ENCODE measurements at places on chromosomes 7 and 10.

- DNase-seq, result no peak
These were observed 4.0 kb upstream of the GPAM start for GRCh38 chr10:112187527-112187926.

GRCh38 chr10:28127881-28128280 lies 129.0 kb upstream of the ODAD2 start:
- DNase-seq, result no peak

GRCh38 chr10:58300676-58301075 lies 31.7 kb downstream of the CISD1 start:
- no peak for DNase-seq

- no peak for DNase-seq
These were observed 1093.6 kb upstream of the AUTS2 start for GRCh38 chr7:68504716-68505115.

DNA sequence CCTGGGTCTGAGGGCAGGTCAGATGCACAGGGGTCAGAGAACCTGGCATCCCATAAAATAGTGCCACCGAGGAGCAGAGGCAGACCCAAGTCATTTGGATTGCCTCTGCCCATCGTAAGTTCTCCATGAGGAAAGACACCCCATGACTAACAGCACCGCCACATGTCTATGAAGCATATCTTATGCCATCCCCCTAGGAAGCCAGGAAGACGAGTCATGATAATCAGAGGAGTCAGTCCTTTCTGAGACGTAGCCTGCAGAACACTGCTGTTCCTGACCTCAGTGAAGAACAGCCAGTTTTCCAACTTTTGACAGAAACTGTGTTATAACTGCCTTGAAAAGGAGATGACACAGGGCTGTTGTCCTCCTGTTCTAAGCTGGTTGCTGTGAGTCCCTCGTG lies 51.2 kb downstream of the INSYN2A start:
- DNase-seq, result no peak

- DNase-seq, result no peak
These were observed 22.7 kb downstream of the ZMIZ2 start for GRCh38 chr7:44771358-44771757.

- DNase-seq, result no peak
These were observed 62.1 kb downstream of the TPST1 start for GRCh38 chr7:66267249-66267648.

GRCh38 chr10:89164920-89165319 lies 42.2 kb downstream of the CH25H start:
- DNase-seq, result no peak

GRCh38 chr7:36792421-36792820 lies 68.1 kb upstream of the AOAH start:
- DNase-seq, result no peak

DNA sequence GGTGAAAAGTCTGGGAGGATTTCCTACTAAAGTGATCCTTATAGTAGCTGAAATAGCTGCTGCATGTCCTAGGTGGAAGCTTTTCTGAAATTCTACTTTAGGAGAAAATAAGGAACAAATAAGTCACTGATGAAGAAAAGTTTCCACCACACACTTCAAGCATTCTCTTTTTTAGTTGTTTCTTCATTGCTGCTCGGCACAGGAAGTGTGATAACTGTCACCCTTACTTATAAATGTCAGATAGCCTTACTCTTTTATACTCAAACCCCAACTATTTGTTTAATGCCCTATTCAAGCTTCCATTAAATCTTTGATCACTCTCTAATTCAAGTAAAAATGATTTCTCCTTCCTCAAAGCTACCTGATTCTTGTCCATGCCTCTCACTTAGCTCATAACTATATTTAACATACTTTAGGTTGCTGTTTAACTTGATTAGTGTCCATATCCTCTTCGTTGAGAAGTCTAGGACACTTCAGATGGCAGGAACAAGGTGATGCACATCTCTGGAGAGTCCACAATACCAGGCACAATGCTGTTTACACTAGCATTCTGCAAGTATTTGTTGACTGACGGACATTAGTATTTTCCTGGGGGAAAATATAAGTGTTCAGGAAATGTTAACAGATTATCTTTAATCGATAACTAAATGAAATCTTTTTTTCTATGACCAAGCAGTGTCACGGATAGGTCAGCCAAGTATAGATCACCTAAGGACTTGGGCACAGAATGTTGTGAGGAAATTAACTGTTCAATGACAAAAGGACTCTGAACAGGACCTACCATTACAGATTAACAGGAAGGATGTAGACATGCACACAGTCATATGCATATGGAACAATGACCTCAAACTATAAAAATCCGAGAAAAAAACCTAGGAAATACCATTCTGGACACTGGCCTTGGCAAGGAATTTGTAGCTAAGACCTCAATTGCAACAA lies 67.4 kb downstream of the ZNF438 start:
- no peak for DNase-seq

DNA sequence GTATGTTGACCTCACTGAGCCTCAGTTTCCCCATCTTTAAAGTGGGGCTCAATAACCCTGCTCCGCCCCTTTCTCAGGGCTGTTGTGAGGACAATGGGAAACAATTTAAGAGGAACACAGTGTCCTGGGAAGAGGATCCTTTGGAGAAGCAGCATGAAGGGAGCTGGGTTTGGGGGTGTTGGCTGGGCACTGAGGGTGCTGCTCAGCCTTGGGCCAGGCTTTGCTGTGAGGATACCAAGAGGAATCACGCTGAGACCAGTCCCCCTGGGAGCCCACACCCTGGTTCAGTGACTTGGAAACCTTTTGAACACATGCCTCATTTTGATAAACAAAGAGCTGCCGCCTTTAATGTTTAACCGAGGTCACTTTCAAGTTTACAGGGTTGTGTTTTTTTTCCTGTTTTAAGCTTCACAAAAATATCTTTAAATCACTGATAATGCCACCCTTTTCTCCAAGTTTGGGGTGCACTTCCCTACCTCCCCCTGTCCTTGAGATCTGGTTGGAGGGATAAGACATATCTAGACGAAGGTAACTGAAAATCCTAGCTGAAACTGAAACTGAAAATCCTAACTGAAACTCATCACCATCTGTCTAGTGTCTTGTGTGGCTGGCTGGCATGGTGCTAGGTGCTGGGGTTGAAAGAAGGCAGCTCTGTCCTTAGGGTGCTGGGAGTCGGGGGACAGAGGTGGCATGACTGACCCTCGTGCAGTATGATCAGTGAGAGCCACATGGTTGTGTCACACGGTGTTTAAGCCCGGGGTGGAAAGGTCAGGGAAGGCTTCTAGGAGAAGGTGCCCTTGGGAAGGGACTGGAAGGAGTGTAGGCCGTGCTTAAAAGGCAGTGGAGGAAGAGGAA lies 27.7 kb downstream of the ZNF775 start:
- DNase-seq, result no peak

DNA sequence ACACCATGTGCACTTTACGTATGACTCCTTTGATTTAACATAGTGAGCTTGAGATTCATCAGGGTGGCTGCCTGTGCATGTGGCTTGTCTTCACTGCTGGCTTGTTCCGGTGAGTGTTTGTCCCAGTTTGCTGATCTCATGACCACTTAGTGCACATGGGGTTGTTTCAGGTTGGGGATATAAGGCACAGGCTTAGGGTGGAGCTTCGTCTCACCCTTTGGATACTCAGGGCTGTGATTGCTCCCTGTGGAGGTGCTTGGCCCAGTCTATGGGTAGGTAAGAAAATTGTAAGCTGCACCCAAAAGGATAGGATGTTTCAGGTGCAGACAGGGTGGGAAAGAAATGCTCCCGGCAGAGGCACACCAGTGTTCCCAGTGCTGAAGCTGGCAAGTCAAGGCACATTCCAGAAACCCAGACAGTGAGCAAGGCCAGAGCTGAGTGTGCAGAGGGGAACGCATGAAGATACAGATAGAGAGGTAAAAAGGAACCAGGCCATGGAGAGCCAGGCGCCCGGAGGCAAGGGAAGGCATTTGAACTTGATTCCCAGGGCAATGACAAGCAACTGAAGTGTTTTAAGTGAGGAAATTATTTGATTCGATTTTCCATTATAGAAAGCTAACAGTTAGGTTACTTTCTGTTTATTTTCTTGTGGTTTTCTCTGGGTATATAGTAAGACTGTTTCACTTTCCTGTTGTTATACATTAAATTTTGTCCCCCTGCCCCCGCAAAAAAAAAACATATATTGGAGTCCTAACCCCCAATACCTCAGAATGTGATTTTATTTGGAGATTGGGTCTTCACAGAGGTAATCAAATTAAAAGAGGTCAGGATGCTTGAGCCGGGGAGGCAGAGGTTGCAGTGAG lies 289.8 kb upstream of the KLF6 start:
- no peak for DNase-seq

- no peak for DNase-seq
These were observed 75.5 kb upstream of the CAPZA2 start for GRCh38 chr7:116786791-116787443.

- no peak for DNase-seq
These were observed 39.7 kb upstream of the HYAL4 start for GRCh38 chr7:123805287-123805686.

- DNase-seq, result no peak
These were observed 5.8 kb upstream of the PYROXD2 start for GRCh38 chr10:98420786-98421185.

GRCh38 chr7:150585199-150585598 lies 18.0 kb downstream of the GIMAP4 start:
- no peak for DNase-seq

- no peak for DNase-seq
These were observed 21.5 kb downstream of the BTAF1 start for GRCh38 chr10:91944880-91945630.

GRCh38 chr7:87370660-87371180 lies 25.3 kb downstream of the CROT start:
- no peak for DNase-seq

GRCh38 chr7:46990761-46991160 lies 591.1 kb downstream of the TNS3 start:
- DNase-seq, result no peak

DNA sequence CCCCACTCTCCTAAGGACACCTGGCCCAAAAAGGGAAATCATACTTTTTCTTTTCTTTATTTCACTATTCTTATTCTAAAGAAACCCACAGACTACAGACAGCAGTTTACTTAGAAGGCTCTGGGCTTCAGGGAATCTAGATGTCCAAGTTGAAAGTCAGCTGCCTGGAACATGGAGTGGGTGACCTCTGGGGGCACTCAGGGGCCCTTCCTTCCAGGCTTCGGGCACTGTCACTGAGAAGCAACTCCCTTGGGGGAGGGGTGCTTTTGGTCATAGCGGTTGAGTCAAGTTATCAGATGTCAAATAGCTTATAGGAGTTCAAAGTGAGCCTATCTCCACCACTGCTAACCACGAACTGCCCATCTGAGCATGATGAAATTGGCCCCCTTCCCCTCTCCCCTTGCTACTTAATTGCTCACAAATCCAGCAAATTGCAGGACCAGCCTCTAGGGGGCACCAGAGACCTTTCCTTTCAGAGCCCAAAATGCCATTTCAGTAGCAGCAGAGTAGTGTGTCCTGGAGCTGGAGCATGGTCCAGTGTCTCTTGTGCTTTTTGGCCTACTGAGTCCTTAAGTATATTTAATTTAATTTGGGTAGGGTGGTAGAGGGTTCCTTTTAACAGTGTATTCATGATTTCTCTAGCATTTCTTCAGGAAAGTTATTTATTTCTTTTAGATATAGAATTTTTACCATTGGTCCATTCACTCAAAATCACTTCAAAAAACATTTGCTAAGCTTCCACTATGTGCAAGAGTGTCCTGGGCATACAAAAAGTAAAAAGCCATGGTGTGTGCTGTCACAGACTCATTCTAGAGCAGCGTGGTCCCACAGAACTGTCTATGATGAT lies 463.8 kb downstream of the KCNMA1 start:
- DNase-seq, result no peak

DNA sequence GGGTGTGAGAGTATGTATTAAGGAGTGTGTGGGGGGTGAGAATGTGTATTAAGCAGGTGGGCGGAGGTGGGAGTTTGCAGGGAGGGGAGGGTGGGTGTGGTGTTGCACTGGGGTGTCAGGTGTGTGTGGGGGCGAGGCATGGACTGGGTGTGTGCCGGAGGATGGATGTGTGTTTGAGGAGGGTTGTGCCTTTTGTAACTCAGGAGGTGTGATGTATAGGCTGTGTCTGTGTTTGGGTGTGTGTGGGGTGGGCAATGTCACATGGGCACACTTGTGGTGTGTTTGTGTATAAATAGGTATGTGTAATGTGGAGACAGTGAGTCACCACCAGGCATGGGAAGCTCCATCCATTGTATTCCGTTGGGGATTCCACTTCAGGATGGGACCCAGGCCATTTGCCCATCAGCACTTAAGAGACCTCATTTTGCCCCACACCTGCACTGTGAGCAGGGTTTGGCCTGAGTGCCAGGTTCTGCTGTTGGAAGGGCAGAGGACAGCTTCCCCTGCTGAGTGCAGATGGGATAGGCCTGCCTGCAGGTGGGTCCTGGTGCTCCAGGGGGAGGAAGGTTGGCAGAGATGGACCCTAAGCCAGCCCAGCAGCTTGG lies 5.8 kb downstream of the UNC5B start:
- no peak for DNase-seq

GRCh38 chr7:711093-711921 lies 15.2 kb upstream of the DNAAF5 start:
- DNase-seq, result no peak

GRCh38 chr7:157932498-157933218 lies 595.9 kb downstream of the DNAJB6 start:
- DNase-seq, result no peak

GRCh38 chr10:62044566-62044965 lies 143.1 kb downstream of the ARID5B start:
- DNase-seq, result no peak

GRCh38 chr7:80241671-80242070 lies 107.0 kb downstream of the GNAI1 start:
- no peak for DNase-seq

DNA sequence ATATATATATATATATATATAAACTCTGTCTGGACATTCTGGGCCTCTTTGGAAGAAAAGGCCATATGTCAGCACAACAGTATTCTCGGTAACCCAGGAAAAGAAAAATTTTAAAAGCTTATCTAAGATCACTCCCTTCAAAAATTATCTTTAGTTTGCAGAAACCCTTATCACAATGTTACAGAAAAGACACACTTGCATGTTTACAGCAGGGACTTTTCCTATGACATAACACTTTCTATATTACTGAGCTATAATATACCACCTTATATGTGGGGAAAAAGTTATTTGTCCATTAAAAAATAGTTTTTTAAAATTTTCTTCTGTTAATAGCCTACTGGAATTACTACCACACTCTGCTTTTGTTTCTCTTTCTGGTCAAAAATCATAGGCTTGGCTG lies 25.4 kb downstream of the ANKRD61 start:
- DNase-seq, result no peak

- no peak for DNase-seq
These were observed 144.9 kb upstream of the CELF2 start for GRCh38 chr10:10872764-10873163.

- DNase-seq, result no peak
These were observed 172.7 kb downstream of the GNAI1 start for GRCh38 chr7:80307227-80307856.

DNA sequence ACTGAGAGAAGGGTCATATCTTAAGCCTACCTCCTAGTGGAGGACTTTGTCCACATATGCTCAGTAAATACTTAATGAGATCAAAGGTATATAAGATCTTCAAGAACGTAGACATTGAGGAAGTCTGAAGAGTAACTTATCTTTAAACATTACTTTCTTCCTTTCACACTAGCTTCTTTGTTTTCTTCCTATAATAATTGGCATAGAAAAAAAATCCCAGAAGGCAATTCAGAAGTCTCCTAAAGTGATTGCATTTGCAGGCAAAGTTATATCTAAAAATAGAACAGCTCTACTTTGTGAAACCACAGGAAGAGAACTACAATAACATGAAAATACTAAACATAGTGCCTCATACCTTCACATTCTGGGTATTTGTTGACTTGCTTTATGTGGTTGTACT lies 150.4 kb downstream of the PPP1R3A start:
- DNase-seq, result no peak
